ENCODE measurements at places on chromosomes 5 and 9.

- no peak for DNase-seq
Measured at GRCh38 chr5:130536691-130537090, 628.4 kb downstream of the HINT1 start.

DNA sequence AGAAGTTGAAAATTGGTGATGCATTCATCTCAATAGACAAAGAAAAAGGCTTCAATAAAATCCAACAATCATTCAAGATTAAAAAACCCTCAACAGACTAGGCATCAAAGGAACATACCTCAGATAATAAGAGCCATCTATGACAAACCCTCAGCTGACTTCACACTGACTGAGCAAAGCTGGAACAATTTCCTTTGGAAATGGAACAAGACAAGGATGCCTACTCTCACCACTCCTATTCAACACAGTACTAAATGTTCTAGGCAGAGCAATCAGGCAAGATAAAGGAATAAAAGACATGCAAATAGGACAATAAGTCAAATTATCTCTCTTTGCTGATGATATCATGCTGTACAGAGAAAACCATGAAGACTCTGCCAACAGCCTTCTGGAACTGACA, 1188.1 kb downstream of the DTWD2 start:
- DNase-seq = no peak

GRCh38 chr9:137454145-137454596, 5.0 kb downstream of the NSMF start:
- no peak for DNase-seq

- no peak for DNase-seq
Measured at GRCh38 chr5:111308951-111309350, 84.8 kb downstream of the CAMK4 start.

- DNase-seq = no peak
Measured at GRCh38 chr5:149747141-149747832, 17.2 kb downstream of the PPARGC1B start.

GRCh38 chr5:66969963-66970362, 226.6 kb downstream of the CD180 start:
- DNase-seq = no peak

DNA sequence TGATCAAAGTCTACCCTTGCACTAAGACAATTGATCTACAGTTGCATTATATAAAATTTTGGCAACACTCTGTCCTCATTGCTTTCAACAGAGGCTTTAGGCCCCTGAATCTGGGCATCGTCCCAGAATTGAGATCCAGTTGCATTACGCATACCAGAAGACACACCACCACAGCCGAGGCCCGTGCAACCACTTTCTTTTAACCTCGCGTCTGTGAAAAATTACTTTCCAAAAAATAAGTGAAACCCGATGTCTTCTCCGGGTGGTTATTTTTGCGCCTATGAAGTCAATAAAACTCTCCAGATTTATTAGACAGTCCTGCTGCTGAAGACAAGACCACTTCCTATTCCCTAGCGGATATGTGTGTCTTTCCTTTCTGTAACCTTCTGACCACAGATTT, 52.1 kb upstream of the NFIB start:
- no peak for DNase-seq

- DNase-seq = no peak
Measured at GRCh38 chr5:132677191-132677590, 3.4 kb downstream of the IL4 start.

- no peak for DNase-seq
Measured at GRCh38 chr5:38845526-38846378, at the start of gene OSMR. Gene OSMR (plus strand): TSS chr5:38846012. CDS start chr5:38869045, 23,033 bp downstream.

- no peak for DNase-seq
Measured at GRCh38 chr9:104319198-104319597, 184.9 kb upstream of the OR13F1 start.

- no peak for DNase-seq
Measured at GRCh38 chr9:99725852-99726251, 95.8 kb upstream of the NR4A3 start.

DNA sequence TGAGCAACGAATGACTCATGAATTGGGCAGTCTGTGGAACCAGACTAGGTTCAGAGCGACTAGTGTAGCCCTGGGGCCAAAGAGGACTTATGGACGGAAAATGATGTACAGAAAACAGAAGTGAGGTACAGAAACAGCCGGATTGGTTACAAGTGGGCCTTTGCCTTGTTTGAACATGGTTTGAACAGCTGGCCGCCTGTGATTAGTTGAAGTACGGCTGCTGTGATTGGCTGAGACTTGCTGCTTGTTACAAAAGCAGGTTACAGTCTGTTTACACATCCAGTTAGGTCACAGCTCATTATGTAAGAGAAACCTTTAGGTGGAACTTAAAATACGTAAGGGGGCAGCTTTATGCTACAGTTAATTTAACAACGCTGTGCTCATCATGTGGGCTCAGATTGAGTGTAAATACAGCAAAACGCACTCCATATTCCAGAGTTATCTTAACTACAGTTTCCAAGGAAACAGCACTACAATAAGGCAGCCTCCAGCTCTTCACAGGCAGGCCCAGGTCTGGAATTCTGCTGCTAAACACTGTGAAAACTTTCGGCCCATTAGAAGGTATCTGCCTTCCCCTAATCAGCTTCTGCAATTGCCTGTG, 6.5 kb downstream of the AMACR start:
- peak; percentile 58 for DNase-seq

DNA sequence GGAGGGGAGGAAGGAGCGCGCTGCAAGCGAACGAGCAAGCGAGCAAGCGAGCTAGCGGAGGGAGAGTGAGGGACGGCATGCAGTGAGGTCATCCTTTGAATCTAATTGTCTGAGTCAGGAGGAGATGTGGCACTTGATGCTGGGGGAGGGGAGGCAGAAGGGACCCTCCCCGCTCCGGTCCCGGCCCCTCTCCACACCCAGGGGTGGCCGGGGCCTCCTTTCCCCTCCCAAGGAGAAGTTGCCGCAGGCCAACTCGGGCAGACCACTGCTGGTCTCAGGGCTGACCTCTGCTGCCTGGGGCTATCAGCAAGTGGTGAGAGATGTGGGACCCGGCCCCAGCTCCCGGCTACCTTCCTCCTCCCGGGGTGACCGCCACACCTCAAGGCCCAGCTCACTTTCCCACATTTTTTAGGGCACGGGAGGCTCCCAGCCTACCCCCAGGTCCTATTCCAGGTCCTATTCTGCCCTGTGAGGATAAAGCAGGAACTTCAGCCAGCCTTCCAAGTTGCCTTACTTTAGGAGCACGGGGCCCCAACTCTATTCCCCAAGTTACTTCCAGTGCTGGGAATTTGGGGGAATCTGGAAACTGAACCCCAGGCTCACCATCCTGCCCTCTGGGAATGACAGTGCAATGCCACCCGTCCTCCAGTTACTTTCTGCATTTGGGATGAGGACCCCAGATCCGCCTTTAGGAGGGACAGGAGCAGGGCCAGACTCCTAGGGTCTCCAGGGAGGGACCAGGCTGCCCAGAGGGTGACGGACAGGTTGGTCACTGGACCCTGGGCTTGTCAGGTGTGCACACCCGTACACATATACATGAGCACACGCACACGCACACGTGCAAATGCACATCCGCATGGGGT, 11.1 kb downstream of the CNTFR start:
- DNase-seq = peak; percentile 76

DNA sequence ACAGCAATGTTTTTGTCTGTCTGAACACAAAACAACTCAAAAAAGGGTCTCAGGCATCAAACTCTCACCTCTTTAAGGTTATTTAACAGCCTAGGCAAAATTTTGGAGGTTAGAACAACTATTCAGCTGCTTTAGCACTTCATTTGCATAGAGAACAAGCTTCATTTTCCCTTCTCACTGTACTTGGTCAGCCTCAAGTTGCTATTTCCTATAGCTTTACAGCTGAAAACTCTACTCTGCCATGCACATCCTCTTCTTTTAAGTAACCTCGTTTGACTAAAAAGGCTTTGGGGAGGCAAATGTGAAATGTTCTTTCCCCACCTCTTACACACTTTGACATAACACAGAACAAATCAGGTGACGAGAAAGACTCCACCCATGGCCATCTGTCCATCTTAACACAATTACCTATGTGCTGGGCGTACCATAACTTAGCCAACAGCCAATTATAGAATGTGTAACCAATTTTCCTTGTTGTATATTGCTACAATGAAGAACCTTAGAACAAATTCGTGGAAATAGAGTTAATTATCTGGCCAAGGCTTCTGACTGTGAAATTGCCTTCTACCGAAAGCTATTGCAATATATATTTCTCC, 195.7 kb downstream of the DCP2 start:
- DNase-seq = no peak

DNA sequence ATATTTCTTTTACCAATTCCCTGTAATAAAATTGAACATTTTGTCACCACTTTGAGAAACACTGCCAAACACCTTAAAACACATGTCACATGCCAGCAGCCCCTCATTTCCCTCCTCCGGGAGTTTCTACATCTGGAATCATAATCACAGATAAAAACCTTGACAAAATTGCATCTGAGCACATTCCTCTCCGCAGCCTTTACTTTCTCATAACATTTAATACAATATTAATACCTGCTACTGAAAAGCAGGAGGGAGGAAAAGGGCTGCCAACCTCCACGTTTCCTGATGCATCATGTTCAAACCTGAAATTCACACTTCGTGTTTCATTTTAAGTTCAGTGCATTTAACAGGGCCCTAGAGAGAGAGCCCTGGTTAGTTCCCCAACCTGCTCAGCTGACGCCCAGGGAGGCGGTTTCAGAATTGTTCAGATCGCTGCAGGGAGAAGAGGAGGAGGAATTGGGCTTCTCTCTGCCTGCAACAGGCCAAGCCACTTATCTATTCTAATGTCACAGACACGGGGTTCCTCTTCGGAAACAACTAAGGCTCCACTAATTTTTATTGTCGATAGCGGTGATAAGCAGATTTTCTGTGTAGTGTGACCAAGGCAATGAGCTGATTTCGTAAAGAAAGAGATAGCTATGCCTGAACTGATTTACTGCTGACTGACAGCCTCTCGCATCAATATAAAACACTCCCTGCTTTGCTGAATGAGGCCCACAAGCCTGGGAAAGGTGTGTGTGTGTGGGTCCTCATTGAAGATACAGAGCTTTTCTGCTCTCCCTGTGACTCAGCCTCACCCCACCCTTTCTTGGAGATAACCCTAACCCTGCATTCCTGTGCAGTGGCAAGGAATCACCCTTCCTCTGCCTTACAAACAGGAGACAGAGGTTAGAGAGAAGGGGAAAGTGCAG, 4.9 kb upstream of the LHX2 start:
- no peak for DNase-seq

DNA sequence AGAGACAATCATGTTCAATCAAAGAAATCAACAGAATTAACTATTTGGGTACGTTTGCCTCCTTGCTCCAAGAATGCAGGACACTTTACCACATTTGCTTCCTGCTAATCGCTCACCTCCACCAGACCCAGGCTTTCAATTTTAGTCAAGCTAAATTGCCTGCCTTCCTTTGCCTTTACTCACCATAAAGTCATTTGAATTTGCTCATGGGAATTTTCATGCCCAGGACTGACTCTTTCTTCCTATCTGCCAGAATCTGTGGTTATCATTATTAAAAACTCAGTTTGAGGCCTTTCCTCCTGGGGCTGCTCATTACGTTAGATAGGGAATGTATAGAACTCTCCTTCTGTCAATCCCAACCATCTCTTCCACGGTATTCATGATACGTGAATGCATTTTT, 1935.3 kb upstream of the WWC1 start:
- no peak for DNase-seq

DNA sequence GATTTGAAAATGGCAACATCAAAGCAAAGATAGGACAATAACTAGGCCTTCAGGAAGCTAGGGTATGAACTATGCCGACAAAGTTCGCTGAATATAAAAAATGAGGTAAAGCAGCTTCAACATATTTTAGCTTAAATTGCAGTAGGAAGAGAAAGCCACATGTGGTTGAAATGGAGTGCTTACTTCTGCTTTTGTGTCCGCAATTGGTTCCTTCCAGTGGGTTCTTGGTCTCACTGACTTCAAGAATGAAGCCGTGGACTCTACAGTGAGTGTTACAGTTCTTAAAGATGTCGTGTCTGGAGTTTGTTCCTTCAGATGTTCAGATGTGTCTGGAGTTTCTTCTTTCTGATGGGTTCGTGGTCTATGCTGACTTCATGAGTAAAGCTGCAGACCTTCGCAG, 95.2 kb downstream of the APTX start:
- DNase-seq = no peak

DNA sequence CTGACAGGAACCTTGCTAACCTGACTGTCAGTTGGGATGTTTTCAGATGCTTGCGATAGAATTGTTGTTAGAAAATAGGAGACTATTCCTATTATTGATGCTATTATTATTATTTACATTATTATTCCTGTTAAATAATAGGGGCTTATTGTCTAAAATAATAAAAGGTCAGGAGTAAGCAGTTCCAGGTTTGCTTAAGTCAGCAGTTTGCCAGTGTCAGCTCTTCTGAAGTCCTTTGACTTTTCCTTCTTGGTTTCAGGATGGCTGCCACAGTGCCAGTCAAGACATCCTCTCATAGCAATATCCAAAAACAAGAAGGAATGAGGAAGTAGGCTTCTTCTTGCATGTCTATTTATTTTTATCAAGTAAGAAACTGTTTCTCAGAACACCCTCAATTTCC, 141.7 kb upstream of the MARCHF11 start:
- DNase-seq = no peak

GRCh38 chr9:4886698-4887097, 94.0 kb downstream of the RCL1 start:
- DNase-seq = no peak

- DNase-seq = no peak
Measured at GRCh38 chr9:134632329-134632728, 9.3 kb upstream of the COL5A1 start.

DNA sequence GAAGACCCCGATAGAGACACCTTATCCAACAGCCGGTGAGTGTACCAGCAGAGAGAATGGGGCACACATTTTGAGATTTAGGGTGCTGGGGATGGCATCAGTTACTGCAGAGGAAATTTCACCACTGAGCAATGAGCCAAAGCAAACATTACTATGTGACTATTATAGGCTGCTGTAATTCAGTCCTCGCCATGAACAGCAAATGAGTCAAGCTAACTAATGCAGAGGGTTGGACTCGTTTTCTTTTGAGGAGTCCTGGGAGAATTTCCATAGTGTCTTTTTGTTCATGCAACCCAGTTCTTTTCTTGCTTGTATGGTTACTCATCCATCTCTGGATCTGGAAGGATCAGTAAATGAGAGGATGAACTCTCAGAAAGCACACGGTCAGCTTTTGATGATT, 323.8 kb downstream of the PSAT1 start:
- no peak for DNase-seq

DNA sequence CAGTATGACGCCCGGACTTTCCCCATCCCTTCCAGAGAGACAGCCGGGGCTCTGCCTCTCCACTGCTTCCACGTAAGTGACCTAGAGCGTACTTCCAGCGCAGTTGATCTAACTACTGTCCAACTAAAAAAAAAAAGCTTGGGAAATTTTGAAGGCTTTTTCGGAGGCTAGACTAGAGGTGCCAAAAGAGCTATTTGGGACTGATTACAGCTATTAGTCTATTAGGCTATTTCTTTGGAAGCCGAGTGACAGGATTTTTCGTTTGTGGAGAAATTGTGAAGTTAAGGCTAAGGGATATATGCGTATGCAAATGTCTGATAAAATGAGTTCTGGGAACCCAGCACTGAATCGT, 1.5 kb downstream of the CCNO start:
- DNase-seq = peak; percentile 60

GRCh38 chr5:1244976-1245375, 19.8 kb downstream of the SLC6A18 start:
- peak; percentile 31 for DNase-seq

GRCh38 chr5:134371834-134372340, 518 bp downstream of the UBE2B start:
- DNase-seq = peak; percentile 67

GRCh38 chr9:565528-565927, 276.0 kb upstream of the DMRT1 start:
- no peak for DNase-seq

- DNase-seq = no peak
Measured at GRCh38 chr5:154562244-154562880, 84.3 kb upstream of the HAND1 start.

Data from spinal cord (tissue), 10 donors.